ENCODE measurements at places on chromosomes 1 and 21.

DNA sequence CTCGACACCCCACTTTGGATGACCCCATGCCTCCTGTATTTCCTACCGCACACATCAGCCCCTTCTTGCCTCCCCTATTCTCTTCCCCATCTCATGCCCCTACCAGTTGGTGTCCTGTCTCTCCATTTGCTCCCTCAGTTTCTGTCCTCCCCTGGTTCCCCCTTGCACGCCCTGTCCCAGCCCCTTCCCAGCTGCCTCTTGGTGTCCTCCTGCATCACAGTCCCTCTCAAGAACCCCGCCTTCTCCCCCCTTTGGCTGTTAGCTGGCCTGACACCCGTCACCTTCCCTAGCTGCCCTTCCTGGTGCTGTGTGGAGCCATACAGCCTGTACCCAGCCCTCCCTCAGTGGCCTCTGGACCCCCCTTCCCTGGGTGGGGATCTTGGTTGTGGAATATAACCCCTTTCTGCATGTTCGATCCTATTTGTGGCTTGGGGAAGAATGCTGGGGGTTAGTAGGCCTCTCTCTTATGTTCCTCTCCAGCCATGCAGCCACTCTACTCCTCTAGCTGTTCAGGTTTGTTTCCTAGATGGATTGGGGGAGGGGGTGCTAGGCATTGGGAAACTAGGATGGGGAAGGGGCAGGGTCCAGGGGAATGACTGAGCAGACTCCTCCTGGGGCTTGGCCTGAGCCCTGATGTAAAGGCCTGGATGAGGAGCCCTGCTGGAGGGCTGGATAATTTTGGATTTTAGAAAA is 41.4 kb upstream of the NFASC start:
- no peak for DNase-seq

- DNase-seq, result no peak
Measured at GRCh38 chr1:234241941-234242490, 131.2 kb upstream of the COA6 start.

DNA sequence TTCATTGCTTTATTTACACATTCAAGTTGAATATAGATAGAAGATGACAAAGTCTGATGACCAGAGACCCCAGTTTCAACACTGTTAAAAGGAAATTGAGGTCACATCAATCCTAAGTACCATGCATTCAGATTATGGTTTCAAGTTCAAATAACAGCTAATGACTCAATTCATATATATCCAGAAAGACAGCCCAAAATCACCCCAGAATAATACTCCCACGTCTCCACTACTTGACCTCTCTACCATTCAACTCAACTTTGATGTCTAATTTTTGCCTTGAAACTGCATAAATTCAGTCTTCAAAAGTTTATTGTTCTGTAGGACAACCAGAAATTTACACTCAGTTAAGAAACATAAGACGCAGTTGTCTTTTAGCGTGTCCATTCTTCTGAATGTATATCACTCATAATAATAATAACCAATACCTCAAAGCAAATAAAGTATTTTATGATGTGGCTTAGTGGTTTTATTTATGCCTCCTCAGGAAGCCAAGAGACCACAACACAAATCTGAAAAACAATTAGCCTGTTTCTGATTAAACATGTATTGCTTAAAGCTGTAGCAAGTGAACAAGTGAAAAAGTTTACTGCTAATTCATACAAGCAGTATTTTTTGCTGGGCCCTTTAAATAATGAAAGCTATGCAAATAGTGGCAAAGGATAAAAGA is 569.0 kb downstream of the LTN1 start:
- DNase-seq, result no peak

DNA sequence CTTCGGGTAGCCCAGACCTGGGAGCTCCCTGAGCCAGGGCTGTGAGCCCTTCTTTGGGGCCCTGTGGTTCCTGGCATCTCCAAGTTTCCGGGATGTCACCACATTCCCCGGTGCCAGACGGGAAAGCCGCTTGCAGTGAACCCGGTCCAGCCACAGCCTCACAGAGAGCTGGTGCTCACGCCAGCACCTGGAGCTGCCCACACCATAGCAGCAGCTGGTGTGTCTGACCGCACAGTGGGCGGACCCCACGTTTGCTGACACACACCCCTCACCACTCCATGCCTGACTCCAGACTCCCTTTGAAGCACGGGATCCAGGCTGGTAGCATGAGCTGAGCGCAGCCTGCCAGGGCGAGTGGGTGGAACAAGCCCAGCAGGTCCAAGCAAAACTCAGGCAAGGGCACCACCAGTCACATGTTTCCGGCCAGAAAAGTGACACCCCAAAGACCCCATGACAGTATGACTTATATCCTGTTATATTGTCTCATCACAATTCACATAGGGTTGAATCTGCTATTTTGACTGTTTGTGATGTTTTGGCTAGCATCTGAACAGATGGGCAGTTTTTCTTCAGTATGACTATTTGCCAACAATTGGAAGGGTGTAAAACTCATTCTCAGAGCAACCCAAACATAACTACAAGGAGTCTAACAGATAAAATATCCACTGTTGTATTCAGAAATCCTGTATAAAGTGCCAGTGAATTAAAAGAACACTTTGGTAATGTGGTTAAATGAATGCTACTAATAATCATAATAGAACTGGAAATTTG is 285.4 kb downstream of the SMYD3 start:
- DNase-seq, result no peak

GRCh38 chr21:45288441-45288841 is 746 bp upstream of the POFUT2 start:
- DNase-seq, result no peak

DNA sequence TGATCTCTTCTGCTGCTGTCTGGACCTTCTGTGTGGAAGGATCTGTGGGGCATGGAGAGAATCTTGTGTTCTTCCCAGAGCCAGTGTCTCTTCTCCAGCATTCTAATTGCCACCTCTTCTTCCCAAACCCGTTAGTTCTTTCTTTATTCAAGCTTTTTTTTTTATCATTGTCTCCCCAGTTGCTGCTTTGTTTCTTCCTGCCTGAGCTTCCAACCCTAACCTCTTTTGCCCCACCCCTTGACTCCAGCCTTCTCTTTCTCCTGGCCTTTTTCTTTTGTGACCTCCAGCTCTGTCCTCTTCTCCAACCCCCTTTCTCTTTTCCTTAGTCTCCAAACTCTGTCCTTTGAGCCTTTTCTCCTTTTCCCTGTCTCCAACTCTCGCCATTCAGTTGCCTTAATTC is 4.5 kb downstream of the AGO1 start:
- no peak for DNase-seq

DNA sequence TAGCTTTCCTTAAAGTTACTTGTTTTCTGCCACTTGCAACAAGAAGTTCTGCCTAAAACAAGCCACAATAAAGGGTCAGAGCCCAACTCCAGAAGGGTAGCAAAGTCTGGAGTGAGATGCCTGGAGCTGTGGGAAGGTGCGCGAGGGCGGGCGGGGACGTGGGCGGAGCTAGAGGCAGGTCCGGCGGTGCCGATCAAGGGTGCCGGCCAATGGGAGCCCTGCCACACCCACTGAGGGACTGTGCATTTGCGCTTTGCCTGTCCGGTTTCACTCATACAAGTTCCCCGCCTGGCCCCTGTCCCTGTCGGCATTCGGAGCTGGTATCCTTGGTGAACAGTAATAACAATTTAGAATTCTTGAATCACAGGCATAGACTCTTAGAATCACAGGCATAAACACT is 732.4 kb downstream of the MATN1 start:
- DNase-seq, result no peak

- DNase-seq, result no peak
Measured at GRCh38 chr1:11952455-11953109, 18.1 kb downstream of the PLOD1 start.

GRCh38 chr1:203796236-203796605 is 798 bp downstream of the ZBED6 start:
- DNase-seq, result no peak

DNA sequence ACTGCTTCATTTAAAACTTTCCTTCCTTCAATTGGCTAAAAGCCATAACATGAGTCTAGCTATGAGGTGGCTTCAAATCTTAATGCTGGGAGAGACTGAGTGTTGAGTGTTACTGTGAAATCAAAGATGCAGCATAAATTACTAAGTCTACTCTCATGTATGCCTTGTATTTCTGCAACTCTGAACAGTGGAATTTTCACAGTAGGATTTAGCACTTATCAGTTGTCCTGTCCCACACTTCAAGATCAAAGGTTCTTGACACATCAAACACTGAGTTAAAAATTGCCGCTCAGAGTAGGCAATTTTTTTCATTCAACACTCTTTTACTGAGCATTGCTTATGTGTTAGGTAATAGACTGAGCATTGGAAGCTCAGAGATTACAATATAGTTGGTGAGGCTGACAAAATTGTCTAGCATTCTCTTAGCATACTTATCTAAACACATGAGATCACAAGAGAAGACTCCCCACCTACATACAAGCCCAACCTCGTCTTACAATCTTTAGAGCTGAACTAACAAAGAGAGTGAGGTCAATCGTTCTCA is 56.4 kb upstream of the ADORA3 start:
- no peak for DNase-seq

GRCh38 chr1:26771643-26772321 is 16.0 kb upstream of the PIGV start:
- DNase-seq, result no peak

GRCh38 chr1:59885160-59885832 is 41.3 kb downstream of the CYP2J2 start:
- no peak for DNase-seq

DNA sequence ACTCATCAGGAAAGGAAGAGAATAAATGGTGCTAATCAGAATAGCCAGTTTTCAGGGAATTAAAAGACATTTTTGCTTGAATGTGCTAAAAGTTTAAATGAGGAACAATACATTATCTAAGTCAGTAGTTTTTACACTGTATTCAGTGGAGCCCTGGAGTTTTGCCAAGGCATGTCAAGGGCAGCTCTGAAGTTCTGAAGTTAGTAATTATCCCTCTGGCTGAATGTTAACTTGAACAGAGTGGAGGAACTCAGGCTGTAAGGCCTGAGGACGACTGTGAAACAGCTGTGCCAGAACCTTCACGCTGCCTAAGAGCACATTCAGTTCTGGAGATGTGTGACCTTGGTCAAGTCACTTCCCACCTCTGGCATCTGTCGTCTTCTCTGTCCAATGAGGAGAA is 68.1 kb downstream of the EDEM3 start:
- DNase-seq, result no peak

GRCh38 chr1:221097479-221098281 is 218.4 kb downstream of the HLX start:
- no peak for DNase-seq

DNA sequence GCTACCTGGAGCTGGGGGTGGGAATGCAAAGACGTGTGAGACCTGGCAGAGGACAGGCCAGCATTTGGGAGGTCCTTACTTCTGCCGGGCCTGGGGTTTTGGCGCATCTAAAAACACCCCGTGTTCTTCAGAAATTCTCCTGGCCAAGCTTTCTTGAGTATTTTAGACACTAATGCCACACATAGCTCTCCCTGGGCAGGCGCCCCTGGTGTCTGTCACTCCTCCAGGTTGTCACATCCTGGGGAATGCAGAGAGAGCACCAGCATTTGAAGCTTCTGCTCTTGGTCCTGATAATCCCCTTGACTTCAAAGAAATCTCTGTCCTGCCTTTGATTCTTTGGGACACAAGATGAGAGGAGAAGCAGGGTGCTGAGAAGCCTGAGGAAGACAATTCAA is 6.0 kb downstream of the CAPN9 start:
- no peak for DNase-seq

GRCh38 chr1:171898941-171899340 is 57.6 kb downstream of the DNM3 start:
- no peak for DNase-seq

GRCh38 chr1:193311226-193311948 is 125.0 kb upstream of the B3GALT2 start:
- DNase-seq, result no peak

GRCh38 chr1:76247261-76247852 is 172.8 kb downstream of the ST6GALNAC3 start:
- no peak for DNase-seq

- DNase-seq, result no peak
Measured at GRCh38 chr1:67691712-67692111, 6.7 kb downstream of the GADD45A start.

DNA sequence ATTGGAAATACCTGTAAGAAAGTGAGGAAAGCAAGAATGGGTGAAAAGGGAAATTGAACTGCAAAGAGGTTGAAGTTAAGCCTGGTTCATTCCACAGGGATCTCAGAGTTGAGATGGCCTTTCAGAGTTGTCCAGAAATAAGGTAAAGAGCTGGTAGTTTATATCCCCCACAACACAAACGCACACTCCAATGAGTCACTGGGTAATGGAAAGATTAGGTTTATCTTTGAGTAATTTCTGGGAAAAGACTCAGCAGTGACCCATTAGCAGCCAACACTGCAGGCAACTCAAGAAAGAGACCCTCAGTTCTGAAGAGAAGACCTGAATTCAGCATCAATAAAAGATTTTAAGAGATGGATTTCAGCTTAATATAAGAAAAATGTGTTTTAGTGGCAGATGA is 485.5 kb downstream of the PTPRC start:
- no peak for DNase-seq

- DNase-seq, result no peak
Measured at GRCh38 chr1:240210026-240210425, 118.3 kb downstream of the FMN2 start.

DNA sequence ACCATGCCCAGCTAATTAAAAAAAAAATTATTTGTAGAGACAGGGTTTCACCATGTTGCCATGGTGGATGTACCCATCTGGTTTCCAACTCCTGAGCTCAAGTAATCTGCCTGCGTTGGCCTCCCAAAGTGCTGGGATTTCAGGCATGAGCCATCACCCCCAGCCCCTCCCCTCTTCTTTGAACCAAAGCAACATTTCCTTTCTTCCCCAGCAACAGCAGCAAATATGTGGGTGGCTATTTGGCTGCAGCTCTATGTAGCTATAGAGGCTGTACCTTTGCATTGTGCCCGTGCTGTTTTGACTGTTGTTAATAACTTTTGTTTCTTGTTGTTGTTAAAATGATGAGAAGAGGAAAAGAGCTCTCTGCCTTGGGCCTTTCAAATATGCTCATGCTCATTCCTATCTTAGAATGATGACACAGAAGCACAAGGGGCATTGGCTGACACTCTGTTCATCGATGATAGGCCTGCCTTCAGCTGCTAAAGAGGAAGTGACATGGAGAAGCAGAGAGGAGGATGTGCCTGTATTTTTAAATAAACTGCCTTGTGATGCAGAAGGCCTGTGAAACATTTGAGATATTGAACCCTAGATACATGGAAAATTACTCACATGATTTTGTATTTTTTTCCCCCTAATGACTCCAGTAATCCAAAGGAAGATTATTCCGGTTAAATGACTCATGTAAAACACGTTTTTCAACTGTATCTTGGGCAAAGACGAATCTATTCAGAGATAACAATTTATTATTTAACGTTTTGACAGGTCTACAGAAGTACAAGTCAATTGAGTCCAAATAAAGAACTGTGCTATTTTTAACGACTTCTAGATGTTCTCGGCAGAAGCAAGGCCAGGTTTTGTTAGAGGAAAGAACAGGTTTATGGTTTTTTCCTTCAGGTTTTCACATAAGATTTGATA is 20.5 kb upstream of the XPR1 start:
- DNase-seq, result no peak

GRCh38 chr1:57517587-57518374 is 93.9 kb upstream of the DAB1 start:
- DNase-seq, result no peak
